ENCODE measurements at places on chromosomes 2 and 18.

GRCh38 chr2:46873604-46874068, 42.0 kb downstream of the MCFD2 start:
- peak; percentile 88 for DNase-seq

DNA sequence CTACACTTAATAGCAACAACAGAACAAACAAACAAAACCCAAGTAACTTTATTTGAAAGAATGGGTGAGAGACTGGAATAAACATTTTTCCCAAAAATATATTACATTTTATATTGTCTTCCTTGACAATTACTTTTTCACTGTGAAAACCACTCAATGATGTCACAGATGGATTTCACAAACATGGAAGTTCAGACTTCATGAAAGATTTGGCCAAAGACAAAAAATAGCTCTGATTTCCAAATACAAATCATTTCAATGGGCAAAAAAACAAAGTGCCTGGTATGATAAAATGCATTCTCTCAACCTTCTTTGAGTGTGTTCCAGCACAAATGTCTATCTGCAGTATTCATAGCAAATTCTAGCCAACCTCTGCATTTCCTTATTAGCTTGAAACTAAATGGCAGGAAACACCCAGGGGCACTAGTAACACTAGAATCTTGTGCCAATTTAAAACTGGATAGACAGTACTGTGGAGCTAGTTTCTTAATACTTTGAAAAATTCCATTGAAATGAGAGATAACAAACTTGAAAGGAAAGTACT, 28.5 kb upstream of the NAPG start:
- peak; percentile 75 for DNase-seq

DNA sequence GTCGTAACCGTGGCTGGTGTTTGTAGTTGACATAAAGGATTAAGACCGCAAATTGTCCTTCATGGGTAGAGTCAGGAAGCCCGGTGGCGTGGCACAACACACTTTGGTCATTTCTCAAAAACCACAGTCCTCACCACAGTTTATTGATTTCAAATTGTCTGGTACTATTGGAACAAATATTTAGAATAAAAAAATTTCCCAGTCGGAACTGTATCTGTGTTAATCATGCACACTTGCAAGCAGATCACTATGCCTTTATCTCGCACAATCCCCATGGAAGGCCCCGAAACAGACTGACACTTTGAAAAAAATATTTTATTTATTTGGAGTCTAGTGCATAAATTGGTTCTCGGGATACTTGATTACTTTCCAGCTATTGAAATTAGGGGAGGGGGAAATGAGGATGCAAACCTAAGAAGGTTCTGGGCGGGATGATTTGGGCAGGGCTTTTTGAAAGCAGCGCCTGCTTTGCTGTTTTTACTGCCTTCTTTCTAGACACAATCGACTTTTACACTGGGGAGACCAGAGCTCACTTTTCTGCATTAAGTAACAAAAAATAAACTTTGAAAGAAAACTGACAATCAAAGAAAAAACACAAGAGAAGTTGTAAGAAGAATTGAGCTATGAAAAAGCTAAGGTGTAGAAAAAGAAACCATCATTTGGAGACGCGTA, 15.4 kb upstream of the HOXD1 start:
- no peak for DNase-seq

DNA sequence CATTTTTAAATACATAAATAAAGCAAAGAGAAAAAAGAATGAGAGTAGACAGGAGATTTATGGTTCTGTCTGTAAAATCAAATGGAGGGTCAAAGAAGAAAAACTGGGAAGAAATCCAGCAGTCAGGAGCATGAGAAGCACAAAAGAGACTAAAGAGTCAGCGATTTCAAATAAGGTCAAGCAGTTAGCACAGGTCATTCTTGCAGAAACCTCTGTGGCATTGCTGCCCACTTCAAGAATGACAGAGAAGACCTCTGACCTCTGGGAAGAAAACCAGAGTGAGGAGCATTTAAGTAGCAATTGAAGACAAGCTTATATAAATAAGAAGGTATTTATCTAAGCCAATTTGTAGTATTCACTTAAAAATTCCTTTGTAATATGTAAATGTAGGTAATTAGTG, 172.0 kb upstream of the SPOPL start:
- DNase-seq, result no peak

DNA sequence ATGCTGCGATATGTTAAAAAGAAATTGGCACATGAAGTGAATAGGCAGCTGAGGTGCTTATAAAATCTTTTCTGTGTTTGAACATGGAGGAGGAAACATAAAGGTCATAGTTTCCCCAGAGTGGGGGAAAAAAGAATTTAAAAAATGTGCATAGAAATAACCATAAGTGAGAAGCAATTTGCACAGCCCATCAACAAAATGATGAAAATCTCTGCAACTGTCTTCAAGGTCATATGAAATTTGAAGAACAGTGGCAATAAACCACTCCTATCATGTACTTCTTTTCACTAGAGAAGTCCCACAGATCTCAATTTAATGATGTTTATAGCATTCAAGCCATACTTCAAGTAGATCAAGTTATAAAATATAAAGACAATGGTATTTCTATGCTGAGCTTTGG, 46.7 kb upstream of the ZNF804A start:
- no peak for DNase-seq

- DNase-seq, result no peak
Observed at GRCh38 chr18:378079-378478, 110.2 kb upstream of the THOC1 start.

GRCh38 chr2:42864641-42865280, 72.4 kb upstream of the HAAO start:
- no peak for DNase-seq

DNA sequence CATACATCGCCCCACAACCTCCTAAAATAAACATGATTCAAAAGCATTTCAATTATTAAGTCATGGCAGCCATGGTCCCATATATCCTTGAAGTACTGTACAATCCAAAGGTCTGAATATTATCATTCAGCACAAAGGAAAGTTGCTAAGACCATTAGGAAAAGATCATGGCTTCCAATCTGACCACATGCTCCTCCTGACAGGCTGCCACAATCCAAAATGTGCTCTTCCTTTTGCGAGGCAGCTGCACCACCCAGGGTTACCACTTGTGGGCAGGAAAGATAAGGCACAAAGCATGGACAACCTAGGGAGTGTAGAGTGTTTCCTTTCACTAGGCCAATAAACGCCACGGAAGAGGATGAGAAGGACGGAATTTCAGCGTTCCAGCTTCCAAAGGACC, 5.4 kb downstream of the BOLA3 start:
- no peak for DNase-seq

GRCh38 chr18:76866666-76867065, 44.3 kb downstream of the ZNF236 start:
- no peak for DNase-seq

DNA sequence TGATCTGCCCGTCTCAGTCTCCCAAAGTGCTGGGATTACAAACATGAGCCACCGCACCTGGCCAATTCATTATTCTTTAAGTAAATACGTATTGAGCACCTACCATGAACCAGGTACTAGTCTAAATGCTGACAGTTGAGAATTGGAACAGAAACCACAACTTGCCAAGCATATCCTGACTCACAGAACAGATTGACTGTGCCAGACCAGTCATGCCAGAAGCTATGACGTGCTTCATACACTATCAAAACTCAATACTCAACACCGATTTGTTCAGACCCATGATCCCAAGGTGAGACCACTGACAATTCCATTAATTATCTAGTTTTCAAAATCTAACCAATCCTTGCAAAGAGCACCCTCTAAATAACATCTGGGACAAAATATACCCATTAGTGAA, 148.6 kb downstream of the B3GNT2 start:
- no peak for DNase-seq

DNA sequence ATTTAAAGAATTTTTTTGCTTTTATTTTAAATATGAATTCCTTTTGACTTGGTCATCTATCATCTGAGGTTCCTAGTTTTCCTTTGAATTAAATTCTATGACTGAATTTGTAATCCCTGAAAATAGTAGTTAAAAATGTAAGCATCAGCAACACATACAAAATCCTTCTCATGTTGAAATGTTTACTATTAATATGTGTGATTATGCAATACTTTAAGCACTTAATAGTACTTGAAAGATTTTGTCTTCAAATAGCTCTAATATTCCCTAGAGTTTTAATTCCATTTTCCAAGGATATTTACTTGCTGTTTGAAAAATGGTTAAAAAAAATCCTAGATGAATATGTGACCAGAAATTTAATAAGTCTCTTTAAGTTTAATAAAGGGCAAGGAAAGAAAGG, 26.6 kb upstream of the SPATS2L start:
- no peak for DNase-seq

DNA sequence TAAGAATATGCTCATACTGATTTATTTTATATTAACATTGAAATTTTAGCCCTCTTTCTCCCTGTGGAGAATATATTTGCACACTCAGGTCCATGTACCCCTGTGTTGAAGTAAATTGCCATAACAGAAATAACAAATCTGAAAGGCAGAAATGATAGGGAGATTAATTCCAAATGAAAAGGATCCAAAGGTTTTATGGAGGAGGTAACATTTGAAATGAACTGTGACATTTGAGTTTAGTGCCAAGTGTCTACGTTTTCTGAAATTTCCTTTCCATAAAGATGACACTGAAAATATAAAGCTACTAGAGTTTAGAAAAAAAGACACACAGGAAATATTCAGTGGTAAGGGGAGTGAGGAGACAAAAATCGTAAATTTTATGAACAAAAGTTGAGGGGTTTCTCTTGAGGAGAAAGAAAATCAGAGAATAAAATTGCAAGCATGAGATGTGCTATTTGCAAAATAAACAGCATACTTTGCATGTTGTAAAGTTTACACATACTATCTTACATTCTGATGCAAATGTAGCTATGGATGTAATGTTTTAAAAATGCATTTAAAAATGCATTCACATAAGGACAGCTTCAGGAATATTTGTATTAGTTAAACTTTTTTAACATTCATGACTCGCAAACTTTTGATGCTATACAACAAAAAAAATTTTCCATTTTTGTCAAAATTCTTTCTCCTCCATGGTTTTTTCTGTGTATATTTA, 69.5 kb downstream of the BAZ2B start:
- DNase-seq, result no peak

DNA sequence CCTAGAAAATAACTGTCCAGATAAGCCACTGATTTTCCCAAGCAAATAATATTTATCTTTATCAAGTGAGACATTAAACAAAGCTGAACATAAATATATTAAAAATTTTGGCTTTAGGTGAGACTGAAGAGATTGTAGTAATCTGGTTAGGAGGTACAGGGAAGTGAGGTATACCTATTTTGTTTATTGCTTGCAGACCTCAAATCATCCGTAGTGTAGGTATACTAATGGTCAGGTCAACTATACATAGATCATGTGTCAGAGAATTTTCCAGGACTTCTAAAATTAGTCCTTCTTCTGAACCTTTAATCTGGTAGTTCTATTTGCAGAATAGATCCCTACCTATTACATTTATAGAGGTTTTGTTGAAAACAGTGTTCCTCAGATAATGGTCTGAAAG, 41.5 kb downstream of the SP140 start:
- no peak for DNase-seq

DNA sequence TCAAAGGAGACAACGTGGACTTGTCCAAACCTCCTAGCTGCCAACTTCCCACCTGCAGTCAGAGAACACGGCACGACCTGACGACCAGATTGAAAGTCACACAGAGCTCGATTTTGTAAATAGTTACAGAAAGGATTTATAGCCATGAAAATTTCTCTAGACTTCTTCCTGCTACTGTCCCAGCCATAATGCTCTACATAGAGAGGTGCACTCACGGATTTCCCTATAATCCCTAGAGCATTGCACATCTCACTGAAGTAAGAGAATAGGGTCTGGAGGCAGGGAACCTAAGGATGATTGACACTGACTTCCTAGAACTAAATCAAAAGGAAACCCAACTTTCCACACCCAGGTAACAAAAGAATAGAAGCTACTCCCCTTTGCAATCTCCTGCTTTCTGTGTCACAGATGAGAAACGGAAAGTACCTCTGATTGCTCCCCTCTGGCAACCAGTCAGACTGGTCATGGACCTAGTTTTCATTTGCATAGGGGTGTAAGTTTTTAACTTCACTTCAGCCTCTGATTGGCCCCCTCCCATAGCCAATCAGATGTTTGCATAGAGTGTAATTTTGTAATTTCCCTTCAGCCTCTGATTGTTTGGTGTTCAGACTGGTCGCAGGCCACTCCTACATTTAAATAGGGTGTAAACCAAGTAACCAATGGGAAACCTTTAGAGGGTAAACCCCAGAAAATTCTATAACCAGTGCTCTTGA, 58.6 kb upstream of the FBXO11 start:
- DNase-seq, result no peak

DNA sequence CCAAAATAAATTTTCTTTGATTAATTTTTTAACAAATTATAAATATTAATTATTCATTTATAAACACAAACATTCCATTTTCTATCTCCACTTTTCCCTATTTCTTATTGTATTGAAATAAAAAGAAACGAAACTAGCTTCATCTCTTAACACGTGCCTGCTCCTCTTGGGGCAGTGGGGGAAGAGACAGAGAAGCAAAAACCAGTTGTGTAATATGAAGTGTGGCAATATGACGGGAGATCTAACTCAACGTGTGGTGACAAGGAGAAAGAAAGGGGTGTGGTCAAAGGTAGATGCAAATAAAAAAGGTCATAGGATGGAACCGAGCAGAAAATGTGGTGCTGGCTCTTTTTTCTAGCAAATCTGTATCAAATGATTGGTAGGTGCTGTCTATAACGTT, 106.9 kb upstream of the SLC8A1 start:
- peak; percentile 88 for DNase-seq

- DNase-seq, result no peak
Observed at GRCh38 chr2:109059474-109060165, 69.4 kb upstream of the SH3RF3 start.

- DNase-seq, result no peak
Observed at GRCh38 chr2:63300835-63301234, 250.2 kb downstream of the OTX1 start.

DNA sequence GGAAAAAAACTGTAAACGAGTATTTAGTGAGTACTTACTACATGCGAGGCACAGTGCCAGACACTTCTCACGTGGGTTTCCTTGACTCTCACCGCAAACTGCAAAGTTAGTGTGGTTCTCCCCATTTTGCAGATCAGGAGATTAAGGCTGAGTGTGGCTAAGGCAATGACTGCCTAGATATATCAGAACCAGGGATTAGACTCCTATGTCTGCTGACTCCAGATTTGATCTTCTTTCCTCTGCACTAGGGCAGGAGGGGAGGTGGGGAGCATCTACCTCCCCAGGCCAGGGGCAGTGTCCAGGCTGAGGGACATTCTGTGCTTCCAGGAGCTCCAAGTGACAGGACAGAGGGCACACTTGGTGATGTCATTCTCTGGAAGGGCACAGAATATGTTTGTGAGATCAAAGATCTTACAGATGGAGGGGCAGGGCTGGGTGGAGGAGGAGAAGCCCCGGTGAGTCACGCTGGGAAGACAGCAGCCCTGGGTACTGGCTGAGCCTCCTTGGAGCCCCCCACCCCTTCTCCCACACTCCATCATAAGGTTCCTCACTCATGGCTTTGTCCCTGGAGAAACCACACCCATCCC, 92.4 kb downstream of the RHOB start:
- DNase-seq, result no peak
